ENCODE measurements at places on chromosomes 2 and 18.

DNA sequence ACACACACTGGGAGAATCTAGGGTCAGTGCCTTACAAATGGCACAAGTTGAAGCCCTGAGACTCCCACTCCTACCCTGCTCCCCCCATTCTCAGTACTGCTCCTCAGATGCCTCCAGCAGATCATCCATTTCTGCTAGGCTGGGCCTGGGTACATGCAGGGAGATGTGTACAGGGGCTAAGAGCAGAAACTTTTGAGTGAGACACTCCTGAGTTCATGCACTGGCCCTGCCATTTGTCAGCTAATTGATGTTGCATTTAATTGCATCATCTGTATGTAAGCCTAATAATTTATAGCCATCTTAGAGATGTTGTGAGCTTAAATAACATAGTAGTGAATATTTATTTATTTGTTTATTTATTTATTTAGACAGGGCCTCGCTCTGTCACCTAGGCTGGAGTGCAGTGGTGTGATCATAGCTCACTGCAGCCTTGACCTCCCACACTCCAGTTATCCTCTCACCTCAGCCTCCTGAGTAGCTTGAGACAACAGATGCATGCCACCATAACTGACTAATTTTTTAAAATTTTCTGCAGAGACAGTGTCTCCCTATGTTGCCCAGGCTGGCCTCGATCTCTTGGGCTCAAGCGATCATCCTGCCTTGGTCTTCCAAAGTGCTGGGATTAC lies 4.8 kb upstream of the CASP8 start:
- peak; percentile 59 for DNase-seq

DNA sequence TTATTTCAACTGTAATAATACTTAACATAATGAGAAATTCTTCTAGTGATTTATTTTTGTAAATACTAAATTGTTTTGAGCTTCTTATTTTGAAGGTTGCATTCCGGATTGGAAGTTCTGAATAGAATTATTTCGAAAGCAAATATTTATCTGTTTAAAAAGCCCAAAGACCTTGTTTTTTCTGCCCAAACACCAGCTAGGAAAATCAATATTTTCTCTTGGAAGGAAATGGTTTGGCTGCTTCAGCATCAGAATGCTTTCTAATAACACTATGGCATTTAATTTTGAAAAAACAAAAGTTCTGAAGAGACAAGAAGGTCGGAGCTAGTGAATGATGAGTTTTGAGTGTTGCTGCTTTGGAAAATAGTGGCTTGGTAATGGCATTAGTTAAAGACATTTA lies 303.9 kb upstream of the KCNJ3 start:
- DNase-seq: no peak

GRCh38 chr2:99492721-99493120 lies 2.9 kb upstream of the REV1 start:
- DNase-seq: no peak

DNA sequence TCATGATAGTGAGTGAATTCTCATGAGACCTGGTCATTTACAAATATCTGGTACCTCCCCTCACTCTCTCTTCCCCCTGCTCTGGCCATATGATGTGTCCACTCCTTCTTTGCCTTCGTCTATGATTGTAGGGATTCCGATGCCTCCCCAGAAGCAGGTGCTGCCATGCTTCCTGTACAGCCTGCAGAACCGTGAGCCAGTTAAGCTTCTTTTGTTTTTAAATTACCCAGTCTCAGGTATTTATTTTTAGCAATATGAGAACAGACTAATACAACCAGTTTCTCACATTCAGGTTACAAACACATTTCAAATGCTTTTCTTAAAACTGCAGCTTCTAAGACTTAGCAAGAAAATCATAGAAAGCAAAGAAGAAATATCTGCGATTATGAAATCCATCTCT lies 321.2 kb upstream of the CDH7 start:
- no peak for DNase-seq

- DNase-seq: no peak
These were observed 180.6 kb downstream of the ZNF521 start for GRCh38 chr18:25171334-25171733.

DNA sequence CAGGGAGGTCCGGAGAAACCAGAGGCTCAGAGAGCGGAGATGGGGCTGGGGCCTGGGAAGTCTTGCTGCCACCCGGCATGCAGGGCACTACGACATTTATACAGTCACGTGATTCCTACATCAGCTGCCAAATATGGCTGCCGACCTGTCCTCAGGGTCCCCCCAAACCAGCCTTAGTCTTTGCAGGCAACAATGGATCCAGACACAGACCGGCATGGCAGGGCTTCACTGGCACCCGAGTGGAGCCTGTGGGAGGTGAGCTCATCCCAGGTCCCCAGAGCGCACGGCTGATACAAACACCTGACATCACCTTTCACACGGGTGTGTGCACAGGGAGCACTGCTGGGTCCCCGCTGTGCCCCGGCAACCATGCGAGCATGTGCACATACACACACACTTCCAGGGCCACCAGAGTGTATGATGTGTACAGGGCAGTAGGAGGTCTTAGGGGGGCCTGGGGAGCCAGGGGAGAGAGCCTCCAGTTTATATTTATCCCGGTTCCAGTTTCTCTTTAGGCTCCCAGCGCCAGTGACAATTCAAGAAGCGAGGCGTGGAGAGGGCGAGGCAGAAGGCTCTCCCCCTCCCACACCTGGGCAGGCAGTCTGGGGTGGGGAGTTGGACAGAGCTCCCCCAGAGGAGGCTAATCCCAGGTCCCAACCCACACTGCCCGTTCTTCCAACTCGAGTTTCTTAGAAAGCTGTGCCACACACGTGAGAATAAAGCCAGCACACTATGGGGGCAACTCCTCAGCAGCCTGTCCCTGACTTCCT lies 2.7 kb downstream of the SEMA4C start:
- no peak for DNase-seq

GRCh38 chr2:212428681-212429478 lies 109.7 kb downstream of the ERBB4 start:
- no peak for DNase-seq

GRCh38 chr2:137190411-137191195 lies 425.3 kb downstream of the THSD7B start:
- DNase-seq: no peak

- peak; percentile 50 for DNase-seq
These were observed 54.7 kb upstream of the RNU4ATAC start for GRCh38 chr2:121475811-121476571.

DNA sequence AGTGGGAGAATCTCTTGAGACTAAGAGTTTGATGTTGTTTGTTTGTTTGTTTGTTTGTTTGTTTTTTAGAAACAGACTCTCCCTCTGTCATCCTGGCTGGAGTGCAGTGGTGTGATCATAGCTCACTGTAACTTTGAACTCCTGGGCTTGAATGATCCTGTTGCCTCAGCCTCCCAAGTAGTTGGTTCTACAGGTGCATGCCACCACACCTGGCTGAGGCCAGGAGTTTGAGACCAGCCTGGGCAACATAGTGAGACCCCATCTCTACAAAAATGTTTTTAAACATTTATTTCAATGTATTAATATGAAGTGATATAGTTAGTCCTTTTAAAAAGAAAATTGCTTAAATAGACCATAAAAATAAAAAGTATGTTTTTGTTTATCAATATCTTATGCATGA lies 35.6 kb downstream of the MAP3K19 start:
- no peak for DNase-seq

DNA sequence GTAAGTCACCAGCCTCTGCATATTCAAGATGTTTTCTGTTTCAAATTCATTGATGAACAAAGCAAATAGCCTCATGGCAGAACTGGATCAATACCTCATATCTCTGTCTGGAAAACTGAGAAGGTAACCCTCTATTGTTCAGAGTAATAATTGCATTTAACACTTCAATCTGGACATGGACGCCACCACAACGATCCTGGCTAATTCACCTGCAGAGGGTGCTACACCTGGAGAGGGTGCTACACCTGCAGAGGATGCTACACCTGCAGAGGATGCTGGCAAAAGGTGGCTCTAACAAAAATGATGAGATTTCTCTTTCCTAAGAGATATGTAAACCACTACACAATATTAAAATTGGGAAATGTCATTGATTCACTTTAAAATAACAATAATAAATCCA lies 183.1 kb upstream of the HNRNPA3 start:
- DNase-seq: no peak

- no peak for DNase-seq
These were observed 90.5 kb downstream of the LRATD1 start for GRCh38 chr2:14722904-14723570.

DNA sequence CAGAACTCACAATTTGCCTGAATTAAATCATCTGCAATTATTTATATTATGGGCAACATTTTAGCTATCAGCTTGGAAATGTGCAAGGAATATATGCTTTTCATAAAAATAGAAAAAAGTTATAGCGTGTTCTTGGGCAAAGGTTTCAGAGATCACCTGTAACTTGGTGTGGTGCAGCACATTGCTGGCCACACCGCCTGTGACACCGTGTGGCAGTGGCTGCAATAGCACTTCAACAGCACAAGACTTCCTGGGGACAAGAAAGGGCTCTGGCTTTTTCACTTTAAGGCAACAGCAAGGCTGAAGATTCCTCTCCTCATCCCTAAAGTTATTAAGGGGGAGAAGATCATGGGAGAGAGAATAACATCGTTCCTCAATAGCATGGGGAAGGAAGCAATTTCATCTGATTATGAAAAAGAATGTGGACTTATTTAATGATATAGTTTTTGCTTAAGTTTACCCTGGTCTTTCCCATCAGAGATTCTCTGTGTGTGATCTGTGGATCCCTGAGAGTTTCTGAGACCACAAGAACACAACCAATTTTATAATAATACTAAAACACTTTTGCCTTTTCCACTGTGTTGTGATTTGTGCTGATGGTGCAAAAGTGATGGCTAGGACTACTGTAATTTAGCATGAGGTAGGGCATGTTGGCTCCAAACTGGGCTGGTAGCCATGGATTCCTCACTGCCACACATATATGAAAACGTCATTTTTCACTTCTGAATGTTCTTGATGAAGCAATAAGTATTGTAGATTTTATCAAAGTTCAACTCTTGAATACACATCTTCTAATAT lies 15.0 kb upstream of the SERPINB3 start:
- DNase-seq: no peak

GRCh38 chr18:9825571-9826073 lies 60.2 kb upstream of the TXNDC2 start:
- DNase-seq: peak; percentile 97

GRCh38 chr2:235043762-235044500 lies 92.1 kb downstream of the SH3BP4 start:
- DNase-seq: no peak

DNA sequence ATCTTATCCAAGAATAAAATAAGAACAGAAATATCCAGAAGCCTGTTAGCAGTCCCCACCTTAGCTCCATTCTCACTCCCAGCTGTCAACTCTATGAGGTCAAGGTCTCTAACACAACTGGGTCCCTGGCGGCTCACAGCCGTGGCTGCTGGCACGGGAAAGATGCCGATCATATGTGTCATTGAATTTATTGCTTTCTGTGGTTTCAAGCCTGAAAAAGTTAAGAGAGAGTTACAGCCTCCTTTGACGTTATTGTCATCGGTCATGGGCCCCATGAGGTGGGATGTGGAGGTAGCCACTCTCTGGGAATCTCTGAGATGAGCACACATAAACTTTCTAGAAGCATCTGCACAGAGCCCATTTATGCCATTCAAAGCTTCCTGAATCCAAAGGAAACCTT lies 28.7 kb upstream of the CABLES1 start:
- DNase-seq: peak; percentile 90

DNA sequence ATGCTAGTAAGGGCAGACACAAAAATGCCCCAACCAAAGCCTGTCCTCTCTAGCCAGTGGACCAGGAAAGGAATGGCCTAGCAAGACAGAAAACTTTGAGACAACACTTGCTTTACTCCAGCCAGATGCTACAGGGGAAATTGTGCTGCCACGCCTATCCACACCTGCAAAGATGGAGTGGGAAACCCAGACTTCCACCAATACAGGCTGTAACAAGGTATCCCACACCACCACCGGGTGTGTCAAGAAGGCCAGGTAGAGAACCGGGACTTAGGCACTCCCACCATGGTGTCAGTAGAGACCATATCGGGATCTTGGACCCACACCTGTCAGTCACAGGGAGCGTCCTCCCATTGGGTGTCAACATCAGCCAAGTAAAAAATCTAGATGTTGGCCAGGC lies 16.2 kb upstream of the ESPNL start:
- DNase-seq: no peak

DNA sequence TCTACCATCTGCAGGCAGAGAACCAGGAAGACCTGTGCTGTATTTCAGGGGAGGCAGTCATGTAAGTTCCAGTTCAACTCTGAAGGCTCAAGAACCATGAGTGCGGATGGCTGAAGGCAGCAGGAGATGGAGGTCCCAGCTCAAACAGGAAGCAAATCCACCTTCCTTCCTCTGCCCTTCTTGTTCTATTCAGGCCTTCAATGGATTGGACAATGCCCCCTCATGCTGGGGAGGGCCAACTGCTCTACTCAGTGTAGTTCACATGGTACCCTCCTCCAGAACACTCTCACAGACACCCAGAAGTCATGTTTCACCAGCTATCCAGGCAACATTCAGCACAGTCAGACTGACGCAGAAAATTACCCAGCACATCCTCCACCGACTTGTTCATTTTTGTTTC lies 39.1 kb upstream of the RAB31 start:
- no peak for DNase-seq

Data from fibroblast of lung (primary cell).